ENCODE measurements at places on chromosomes 2 and 18.

DNA sequence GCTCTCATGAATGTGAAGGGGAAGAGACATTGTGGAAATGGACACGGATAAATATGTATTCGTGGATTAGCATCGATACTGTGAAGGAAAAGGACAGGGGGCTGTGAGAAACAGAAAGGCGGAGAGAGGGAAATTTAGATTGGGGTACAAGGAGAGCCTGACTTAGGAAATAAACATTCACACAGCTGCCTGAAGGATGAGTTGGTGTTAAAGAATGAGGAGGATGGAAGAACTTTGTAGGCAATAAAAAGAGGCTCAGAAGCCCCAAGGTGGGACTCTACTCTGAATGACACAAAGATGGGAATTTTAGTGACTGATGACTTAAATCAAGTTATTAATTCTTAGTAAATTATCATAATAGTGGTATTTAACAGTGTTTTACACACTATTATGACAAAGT is 10.1 kb downstream of the MYO1B start:
- H3K4me3 ChIP-seq: no peak overlapping the region
- no peaks in the 10 kb centered on the region for H3K27me3 ChIP-seq
- H3K36me3 ChIP-seq: no peaks in the 10 kb centered on the region
- peaks cover 6% of the 10 kb centered on the region for H3K4me1 ChIP-seq

GRCh38 chr2:198928026-198928425 is 529.7 kb downstream of the SATB2 start:
- no peak overlapping the region for H3K27ac ChIP-seq
- no peak overlapping the region for H3K4me3 ChIP-seq
- no peak for DNase-seq
- H3K4me1 ChIP-seq: no peaks in the 10 kb centered on the region
- peaks cover 7% of the 10 kb centered on the region for H3K27me3 ChIP-seq
- no peaks in the 10 kb centered on the region for H3K36me3 ChIP-seq

DNA sequence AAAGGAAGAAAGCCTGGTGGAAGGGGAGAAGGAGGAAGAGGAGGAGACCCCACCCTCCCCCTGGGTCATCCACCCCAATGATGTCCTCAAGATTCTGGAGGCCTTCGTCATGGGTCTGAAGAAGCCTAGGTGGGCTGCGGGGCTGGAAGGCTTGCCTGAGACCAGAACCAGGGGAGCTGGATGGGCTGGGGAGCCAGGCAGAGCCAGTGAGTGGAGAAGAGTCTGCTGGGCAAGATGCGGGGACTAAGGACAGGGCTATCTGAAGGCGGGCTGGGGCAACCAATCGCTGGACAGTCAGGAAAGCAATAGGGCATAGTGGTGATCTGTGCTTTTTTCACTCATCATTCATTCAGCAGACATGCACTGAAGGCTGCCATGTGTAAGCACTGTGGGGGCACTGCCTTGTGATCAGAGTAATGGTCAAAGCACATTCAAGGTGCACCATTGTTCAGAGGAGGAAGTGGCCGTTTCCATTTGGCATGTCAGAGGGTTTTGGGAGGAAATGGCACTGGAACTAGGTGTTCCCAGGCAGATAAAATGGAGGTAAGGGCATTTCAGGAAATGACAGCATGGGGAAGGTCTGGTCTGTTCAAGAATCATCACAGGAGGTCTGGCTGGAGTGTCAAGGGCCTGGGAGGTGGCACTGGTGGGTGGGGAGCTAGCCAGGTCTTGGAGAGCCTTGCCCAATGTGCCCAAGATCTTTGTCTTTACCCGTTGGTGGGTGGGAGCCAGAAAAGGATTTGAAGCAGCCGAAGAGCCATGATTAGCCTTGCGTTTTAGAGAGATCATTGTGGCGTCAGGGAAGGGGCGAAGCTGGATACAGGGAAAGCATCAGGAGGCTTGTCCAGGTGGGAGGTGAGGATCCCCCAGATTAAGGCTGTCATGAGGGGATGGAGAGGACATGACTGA is 24.2 kb downstream of the OTOF start:
- H3K27me3 ChIP-seq: no peaks in the 10 kb centered on the region
- no peak for DNase-seq
- H3K27ac ChIP-seq: no peak overlapping the region
- no peak overlapping the region for H3K4me3 ChIP-seq

GRCh38 chr2:142544173-142544572 is 333.3 kb upstream of the KYNU start:
- H3K4me3 ChIP-seq: no peak overlapping the region
- H3K27me3 ChIP-seq: no peaks in the 10 kb centered on the region
- H3K4me1 ChIP-seq: peaks cover 53% of the 10 kb centered on the region
- peaks cover 23% of the 10 kb centered on the region for H3K36me3 ChIP-seq
- no peak for DNase-seq

DNA sequence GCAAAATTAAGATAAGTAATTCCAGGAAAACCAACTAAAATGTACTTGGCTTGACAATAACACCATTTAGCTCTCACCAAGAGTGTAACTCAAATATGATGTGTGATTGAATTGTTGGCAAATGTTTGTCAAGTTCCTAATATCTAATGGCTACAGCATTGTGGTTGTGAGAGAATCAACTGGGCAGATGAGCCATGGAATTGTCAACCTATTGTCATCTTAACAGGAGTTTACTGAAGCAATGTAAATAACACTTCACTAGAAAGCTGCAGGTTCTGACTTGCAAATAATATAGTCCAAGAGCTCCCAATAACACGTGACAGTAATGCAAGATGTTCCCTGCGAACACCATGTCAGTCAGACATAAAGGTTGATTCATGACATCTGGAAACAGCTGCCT is 495.2 kb upstream of the MEIS1 start:
- no peaks in the 10 kb centered on the region for H3K36me3 ChIP-seq
- no peak overlapping the region for H3K27ac ChIP-seq
- no peaks in the 10 kb centered on the region for H3K4me1 ChIP-seq
- DNase-seq: no peak

All from A673 (cell line).